Hematopoietic multipotent progenitor cell treated with erythropoietin and hydrocortisone succinate and interleukin-3 and kit ligand, for 15 days (in vitro differentiated cells): ENCODE measurements at places on chromosomes 16 and 17.

DNA sequence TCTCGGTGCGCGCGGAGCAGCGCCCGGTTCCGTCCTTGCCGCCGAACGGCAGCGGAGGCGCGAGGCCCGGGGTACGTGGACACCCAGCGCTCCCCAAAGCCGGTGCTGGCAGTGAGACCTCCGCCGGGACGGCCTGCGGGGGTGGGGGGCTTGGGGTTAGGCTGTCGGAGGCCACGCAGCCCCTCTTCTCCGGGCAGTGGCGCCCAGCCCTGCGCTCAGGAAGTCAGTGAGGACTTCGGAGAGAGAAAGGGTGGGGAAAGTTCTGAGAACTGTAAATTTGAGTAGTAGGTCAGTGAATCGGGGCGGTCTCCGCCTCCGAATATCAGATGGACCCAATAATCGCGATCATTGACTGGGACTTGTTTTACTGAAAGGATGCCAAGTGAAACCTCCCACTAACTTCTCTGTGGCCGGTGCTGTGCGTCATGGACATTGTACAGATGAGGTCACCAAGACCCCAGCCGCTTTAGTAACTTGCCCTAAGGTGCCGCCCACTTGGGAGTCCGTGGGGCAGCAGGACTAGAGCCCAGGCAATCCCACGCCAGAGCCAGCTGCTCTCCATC, 468 bp downstream of the IL4R start:
- no peak for DNase-seq

DNA sequence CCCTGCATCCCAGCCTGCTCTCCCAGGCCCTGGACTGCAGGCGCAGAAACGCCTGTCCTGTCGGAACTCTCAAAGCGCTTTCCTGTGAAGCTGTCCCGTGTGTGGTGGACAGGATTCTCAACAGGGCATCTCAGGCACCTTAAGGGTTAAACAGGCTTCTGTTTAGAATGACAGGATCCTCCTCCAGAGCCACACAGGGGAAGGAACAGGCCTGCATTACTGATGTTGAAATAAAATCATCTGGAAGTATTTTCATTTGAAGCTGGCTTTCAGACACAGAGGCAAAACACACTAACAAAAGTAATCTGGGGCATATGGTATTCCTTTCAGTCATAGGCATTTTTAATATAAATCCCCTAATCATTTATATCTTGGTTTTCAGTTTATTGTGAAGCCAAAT, 7.4 kb downstream of the HS3ST3A1 start:
- no peak for DNase-seq

DNA sequence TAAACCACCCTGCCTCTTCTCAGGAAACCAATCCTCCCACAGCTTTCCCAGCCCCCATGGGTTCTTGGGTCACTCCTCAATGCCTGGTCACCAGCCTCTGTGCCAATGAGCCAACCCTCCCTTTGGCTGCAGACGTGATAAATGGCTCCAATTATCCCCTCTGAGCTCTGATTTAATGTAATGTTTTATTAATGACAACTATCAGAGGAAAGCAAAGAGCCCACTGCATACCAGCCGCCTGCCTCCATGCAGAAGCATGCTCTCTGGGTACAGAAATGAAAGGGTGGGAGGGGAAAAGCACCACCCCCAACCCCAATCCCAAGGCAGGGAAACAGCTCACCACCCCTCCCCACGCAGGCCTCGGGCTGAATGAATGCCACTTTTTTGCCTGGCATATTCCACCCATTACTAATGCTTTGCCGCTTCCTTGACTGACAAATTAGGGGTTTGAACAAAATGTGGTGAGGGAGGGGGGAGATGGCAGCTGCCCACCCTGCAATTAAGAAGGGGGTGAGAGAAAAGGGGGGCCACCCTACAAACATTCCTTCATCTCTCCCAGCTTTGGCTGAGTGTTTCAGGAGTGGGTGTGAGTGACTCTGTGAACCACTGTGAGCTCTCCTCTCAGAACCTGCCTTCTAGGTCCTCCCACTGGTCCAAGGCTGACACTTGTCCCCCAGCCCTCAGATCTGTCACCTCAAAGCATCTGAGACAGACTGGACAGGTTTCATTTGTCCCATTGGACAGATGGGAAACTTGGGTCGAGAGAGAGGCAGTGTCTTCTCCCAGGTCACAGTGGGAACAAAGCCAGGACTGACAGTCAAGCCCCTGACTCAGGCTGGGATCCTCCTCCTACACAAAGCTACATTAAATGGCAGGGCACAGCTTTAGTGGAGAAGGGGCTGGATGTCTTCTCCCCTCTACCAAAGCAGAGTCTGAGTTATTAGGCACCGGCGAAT, 161.5 kb downstream of the TMEM132E start:
- no peak for DNase-seq

GRCh38 chr16:51326131-51326856, 175.2 kb upstream of the SALL1 start:
- peak; percentile 2 for DNase-seq

- peak; percentile 77 for DNase-seq
These were observed 8.0 kb downstream of the FLYWCH1 start for GRCh38 chr16:2919511-2920255.

DNA sequence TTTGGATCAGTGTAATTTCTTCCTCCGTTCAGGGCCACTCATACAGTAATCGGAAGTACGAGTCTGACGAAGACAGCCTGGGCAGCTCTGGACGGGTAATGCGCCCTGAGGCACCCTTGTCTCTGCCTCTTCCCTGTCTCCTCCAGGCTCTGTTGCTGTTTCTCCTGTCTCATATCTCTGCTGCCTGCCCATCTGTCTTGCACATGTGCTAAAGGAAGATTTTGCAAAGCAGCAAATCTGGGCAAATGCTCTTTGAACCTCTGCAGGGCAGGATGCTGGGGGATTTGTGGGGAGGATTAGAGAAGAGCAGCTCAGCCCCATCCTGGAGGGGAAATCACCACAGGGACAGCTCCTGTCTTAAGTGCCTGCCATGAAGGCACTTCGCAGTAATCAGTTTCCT, 32.4 kb upstream of the POLR3E start:
- DNase-seq, result no peak

DNA sequence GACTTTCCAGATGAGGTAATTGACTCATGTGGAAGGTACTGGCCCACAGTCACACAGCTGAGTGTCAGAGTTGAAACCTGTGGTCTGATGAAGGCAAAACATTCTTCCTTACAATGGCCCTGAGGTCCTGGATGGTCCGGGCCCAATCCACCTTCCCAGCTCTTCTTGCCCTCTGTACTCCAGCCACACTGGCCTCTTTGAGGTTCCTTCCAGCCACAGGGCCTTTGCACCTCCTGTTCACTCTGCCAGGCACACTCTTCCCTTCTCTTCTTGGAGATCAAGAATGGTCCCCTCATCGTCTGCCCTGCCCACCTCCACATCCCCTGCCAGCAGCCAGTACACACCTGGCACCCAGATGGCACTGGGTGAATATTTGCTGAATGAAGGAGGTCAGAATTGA, 6.5 kb upstream of the PEMT start:
- DNase-seq, result no peak
